ENCODE measurements at places on chromosomes 16 and 17. TPM values are rescaled to one million over a fixed set of nuclear protein-coding genes. Genes with fewer than 3 reads are reported as not detected.
A peak's percentile ranks its signal among the peaks of the same experiment; 100 is the strongest.

BTBD17 gene
- 0.22 TPM for total RNA-seq

RAB11FIP4 gene
- 41.5 TPM for total RNA-seq

CALB2 gene
- 2.8 TPM for total RNA-seq

MPV17L gene
- 7.9 TPM for total RNA-seq

CTRB1 gene
- total RNA-seq, result not detected

SULT1A1 gene
- 61.7 TPM for total RNA-seq

DNA sequence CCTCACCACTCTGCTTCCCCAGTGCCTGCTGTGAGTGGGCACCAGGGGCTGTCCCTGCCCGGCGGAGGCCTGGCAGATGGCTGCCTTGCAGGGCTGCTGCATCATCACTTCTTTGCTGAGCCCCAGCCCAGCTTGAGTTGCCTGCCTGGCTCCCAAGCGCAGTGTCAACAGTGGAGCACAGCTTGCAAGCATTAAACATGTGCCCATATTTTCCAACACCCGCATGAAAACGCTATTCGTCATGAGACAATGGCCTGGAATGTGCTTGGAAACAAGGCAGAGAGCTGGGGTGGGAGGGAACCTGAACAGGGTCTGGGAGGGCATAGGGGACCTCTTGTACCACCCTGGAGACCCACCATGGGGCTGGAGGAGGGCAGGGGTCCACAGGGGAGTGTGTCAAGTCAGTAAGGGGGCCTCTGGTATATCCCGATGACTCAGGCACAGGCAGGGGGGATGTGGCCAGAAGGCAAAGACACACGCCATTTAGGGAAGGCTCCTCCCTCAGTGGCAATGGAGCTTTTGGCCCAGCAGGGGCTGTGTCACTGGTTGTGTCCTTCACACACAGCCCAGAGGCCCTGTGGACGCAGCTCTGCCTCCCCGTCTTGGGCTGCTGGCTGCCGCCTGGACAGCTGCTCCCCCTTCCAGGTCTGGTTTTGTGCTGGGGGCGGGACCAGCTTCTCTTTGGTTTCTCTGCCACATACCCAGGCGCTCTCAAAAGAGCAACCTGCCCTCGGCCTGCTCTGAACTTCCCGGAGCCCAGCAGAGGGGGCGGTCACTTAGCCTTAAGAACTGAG is 17.4 kb upstream of the MTSS2 start:
- peak overlapping the region; percentile 61 for H3K27ac ChIP-seq
- no peak for DNase-seq
- H3K36me3 ChIP-seq, result no peaks in the 10 kb centered on the region
- no peaks in the 10 kb centered on the region for H3K27me3 ChIP-seq
- no peak overlapping the region for H3K4me3 ChIP-seq
- no peaks in the 10 kb centered on the region for H3K4me1 ChIP-seq

GRCh38 chr16:90010676-90011507 is 8.4 kb downstream of the DBNDD1 start:
- no peaks in the 10 kb centered on the region for H3K27me3 ChIP-seq
- no peak overlapping the region for H3K4me3 ChIP-seq
- no peaks in the 10 kb centered on the region for H3K36me3 ChIP-seq
- no peak for DNase-seq

GRCh38 chr17:44071198-44071520 is 624 bp downstream of the G6PC3 start:
- DNase-seq, result no peak
- no peaks in the 10 kb centered on the region for H3K36me3 ChIP-seq
- no peaks in the 10 kb centered on the region for H3K27me3 ChIP-seq
- peaks cover 5% of the 10 kb centered on the region for H3K4me1 ChIP-seq
- peak overlapping the region; percentile 90 for H3K27ac ChIP-seq

GRCh38 chr17:55190748-55191147 is 74.0 kb upstream of the HLF start:
- no peak for DNase-seq
- no peak overlapping the region for H3K27ac ChIP-seq
- no peak overlapping the region for H3K4me3 ChIP-seq
- no peaks in the 10 kb centered on the region for H3K4me1 ChIP-seq

DNA sequence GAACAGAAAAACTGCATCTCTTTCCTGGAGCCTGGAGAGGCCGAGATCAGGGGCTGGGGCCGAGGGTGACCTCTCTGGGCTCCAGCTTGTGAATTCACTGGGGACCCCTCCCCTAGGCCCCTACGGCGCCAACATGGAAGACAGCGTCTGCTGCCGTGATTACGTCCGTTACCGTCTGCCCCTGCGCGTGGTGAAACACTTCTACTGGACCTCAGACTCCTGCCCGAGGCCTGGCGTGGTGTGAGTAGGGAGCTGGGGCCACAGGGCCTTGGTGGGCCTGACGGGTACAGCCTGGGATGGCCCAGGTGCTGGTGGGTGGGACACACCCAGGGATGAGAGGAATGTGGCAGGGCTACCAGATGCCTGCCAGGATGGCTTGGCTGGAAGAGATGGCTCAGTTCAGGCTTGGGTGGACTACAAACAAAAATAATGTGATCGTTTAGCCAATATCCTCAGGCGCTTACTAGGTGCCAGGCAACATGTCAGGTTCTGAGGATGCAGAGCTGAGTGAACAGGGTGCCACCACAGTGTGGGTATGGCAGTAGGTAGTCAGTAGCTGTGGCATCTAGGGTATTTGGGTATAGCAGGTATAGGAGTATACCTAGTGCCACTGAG is 1.8 kb downstream of the CCL22 start:
- H3K36me3 ChIP-seq, result no peaks in the 10 kb centered on the region
- H3K4me3 ChIP-seq, result no peak overlapping the region
- no peaks in the 10 kb centered on the region for H3K4me1 ChIP-seq
- H3K27me3 ChIP-seq, result no peaks in the 10 kb centered on the region
- no peak for DNase-seq

GRCh38 chr17:62178579-62178978 is 113.5 kb upstream of the MED13 start:
- H3K36me3 ChIP-seq, result no peaks in the 10 kb centered on the region
- no peak for DNase-seq
- H3K27me3 ChIP-seq, result no peaks in the 10 kb centered on the region

DNA sequence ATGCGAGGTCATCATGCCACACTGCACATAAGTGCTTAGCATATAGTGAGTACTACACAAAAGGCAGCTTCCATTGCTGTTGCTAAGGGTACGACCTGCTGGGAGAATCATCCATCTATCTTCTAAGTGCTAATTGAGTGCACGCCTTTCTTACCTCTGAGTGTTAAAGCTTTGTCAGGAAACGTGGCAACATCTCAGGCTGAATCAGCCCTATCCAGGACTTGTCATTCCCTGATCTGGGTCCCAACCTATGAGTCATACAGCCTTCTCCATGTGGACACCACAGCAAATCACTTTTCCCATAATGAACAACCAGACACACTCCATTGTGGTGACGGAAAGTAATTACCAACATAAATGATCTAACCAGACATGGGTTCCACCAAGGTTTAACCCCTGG is 201.1 kb upstream of the MAF start:
- no peak overlapping the region for H3K27ac ChIP-seq
- no peak overlapping the region for H3K4me3 ChIP-seq

- H3K27ac ChIP-seq, result no peak overlapping the region
- H3K27me3 ChIP-seq, result no peaks in the 10 kb centered on the region
- no peak for DNase-seq
- H3K4me1 ChIP-seq, result no peaks in the 10 kb centered on the region
Observed at GRCh38 chr16:59181821-59182420, 447.8 kb upstream of the GOT2 start.

GRCh38 chr16:69513180-69513966 is 52.4 kb upstream of the NFAT5 start:
- DNase-seq, result no peak
- no peaks in the 10 kb centered on the region for H3K27me3 ChIP-seq

DNA sequence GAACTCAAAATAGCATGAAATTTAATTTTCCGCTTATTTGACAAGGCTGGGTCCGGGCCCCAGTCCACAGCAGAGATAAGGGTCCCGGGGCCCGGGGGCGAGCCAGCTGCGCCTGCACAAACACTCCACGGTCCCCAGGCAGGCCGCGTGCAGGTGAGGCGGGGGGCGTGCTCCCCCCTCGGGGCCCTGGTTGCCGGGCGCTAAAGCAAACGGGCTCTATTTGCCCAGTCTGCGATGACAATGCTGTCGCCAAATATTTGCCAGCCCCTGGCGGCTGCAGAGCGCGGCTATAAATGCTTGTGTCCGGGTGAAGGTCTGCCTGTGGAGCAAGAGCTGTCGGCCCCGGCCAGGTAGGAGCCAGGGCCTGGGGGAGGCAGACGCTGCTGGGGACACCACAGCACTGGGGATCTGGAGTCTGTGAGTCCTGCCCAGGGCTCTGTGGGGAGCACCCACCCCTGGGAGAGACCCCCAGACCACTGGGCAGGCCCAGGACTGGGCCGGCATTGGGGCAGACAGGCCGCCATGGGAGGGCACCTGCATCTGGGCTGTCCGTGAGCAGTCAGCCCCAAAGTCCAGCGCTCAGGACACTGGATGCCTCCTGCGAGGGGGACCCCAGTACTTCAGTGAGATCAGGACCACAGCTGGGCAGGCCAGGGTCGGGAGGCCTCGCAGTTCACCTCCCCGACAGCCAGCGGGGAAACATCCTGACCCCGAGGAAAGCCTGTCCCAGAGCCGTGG is at the start of gene PERCC1:
Gene PERCC1 (plus strand): TSS at position 320 of the 738 bp plus-strand sequence. CDS start 1,516 bp downstream, outside the sequence.
- H3K27me3 ChIP-seq, result no peaks in the 10 kb centered on the region
- H3K4me3 ChIP-seq, result no peak within 1 kb of the TSS
- no peaks in the 10 kb centered on the region for H3K4me1 ChIP-seq
- H3K27ac ChIP-seq, result no peak within 1 kb of the TSS
- H3K36me3 ChIP-seq, result no peaks in the 10 kb centered on the region

- no peaks in the 10 kb centered on the region for H3K4me1 ChIP-seq
- H3K27me3 ChIP-seq, result no peaks in the 10 kb centered on the region
- H3K27ac ChIP-seq, result no peak overlapping the region
- H3K36me3 ChIP-seq, result no peaks in the 10 kb centered on the region
Observed at GRCh38 chr17:33200587-33200986, 92.5 kb downstream of the ASIC2 start.

Measured in colonic mucosa (tissue), 4 donors.